Urinary bladder (tissue), 4 donors: ENCODE measurements at places on chromosomes 2 and 18. TPM values are rescaled to one million over a fixed set of nuclear protein-coding genes. Genes with fewer than 3 reads are reported as not detected.

- no peak for DNase-seq
Measured at GRCh38 chr2:23306401-23306800, 78.6 kb upstream of the KLHL29 start.

DNA sequence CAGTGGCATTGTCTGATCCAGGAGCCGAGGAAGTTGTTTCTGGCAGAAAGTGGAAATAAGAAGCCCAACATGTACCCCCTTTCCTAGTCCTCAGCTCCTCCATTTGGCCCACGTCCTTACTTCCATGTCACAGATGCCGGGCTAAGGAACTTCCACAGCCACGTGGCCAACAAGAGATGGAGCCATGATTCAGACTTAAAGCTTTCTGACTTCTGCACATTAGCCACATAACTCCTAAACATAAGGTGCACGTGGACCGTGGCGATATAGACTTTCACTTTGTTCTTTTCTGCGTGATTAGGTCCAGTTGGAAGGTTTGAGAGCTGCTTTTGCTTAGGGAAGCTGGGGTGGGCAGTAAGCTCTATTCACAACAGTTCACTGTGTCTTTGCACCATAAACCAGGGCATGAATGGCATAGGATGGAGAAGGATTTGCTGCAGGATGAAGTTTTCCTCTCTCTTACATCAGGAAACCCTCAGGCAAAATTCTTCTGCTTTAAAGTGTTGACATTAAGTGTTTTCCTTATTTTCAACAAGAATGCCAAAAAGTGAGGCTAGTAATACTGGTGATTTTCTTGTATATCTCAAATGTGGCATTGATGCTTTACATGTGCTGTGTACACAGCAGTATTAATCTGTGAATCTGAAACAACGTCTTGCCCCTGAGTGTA, 61.2 kb upstream of the RBM44 start:
- no peak for DNase-seq

DNA sequence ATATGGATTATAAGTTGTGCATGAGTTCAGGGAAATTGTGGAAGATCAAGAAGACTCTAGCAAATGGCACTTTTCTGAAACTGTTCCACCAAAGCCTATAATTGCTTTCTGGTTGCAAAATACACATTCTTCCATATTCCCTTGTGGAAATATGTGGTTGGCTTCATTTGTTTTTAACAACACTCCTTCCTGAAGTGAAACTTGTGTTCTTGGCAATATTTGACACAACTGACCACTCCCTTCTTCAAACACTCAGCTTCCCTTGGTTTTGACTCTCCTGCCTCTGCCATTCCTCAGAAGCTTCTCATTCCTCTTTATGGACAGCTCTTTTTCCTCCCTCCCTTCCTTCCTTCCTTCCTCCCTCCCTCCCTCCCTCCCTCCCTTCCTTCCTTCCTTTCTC, 192.3 kb downstream of the PMAIP1 start:
- DNase-seq: no peak

DNA sequence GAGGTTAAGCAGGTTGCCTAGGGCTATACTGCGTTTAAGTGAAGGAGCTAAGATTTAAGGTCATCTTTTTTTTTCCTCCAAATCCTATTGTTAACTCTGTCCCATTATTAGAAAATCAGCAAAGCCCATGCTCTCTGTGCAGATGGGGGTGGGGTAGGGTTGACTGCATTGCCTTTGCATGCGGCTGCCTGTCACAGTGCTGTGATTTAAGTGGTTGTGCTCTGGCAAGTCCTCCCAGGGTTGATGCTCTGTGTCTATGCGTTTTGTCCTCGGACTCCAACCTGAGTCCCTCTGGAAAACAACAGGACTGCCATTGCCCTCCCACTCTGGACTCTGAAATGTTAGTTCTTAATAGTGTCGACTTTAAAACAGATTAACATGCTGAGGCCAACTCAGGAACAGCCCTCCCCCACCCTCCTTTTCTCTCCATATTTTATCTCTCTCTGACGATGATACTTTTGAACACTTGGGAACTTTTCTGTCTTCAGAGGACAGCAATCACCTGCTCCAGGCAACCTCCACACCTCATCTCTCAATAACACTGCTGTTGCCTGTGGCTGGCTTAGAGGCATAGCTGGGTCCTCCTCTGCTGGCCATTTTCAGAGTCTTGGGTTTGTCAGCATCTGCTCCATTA, 5.8 kb downstream of the FHOD3 start:
- no peak for DNase-seq

DNA sequence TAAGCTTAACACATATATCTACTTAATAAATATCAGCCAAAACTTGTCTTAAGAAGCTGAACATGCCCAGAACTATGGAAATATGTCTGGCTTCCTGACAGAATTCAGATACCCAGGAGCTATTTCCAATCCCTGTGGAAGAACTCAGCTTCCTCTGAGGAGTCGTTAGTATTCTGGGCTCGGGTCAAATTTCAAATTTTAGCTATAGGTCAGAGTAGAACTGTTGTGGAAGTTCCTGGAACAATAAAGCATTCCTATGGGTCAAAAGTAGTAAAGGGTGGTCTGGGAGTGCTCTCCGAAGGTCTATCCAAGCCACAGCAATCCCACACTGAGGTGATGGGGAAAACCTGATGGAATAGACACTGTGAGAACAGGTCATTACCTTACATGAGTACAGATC, 342.7 kb upstream of the CHST9 start:
- no peak for DNase-seq

ATP6V1C2 gene
- total RNA-seq: 0.21 TPM

DNA sequence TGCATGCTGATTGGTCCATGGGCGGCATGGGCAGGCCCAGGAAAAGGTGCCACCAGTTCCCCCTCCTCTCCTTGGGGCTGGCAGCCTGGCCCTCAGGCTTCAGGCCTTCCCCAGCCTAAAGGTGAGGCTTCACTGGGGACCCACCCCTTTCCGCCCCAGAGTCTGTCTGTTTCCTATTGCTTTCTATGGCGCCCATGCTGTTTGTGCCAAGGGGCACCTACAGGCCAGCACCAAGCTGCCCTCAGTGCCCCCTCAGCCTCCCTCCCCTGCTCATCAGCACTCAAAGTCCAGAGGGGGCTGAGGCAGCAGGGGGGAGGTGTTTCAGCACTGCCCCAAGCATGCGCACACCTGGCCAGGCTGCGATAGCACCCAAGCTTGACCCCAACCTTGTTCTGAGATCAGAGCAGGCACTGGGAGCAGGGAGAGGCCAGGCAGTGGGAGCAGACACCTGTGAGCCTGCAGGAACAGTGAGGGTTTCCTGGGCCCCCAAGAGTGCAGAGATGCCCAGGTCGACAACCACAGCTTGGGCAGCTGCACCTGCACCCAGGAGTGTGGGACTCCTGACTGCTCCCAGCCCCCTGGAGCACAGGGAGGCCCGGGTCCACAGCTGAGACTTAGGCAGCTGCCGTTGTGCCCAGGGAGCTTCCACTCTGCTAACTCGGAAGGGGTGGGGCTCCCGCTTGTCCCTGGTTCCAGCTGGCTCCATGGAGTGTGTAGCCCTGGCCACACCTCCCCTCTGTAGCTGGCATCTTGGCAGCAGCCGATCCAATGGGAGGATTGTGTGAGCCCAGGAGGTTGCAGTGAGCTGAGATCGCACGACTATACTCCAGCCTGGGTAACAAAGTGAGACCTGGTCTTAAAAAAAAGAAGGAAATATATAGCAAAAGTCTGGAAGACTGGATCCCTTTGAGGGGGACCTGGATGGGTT, 69.1 kb downstream of the NCAPH start:
- no peak for DNase-seq

GRCh38 chr2:37711831-37712230, 40.4 kb upstream of the CDC42EP3 start:
- no peak for DNase-seq

GRCh38 chr2:220281771-220282170, 654.3 kb downstream of the SLC4A3 start:
- DNase-seq: no peak

UGT1A8 gene
- 0.16 TPM for total RNA-seq

EGR4 gene
- total RNA-seq: not detected

KCNIP3 gene
- total RNA-seq: 6.1 TPM

DNA sequence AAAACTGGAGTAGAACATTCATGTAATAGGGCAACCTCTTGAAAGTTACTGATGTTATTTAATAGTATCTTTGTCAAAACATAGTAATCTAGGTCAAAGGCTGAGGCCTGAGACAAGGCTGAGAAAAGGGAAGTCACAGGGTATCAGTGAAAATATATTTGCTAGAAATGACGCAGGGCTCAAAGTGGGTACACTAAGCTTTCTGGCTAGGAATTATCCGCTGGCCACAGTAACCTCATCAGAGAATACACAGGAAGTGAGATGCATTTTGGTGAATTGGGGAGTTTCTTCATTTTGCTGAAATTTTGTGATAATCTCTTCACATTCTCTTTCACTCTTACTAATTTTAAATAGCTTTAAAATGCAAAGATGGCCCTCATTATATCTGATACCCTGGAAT, 206.8 kb downstream of the OTX1 start:
- DNase-seq: no peak

GRCh38 chr2:177888581-177888980, 184.0 kb downstream of the PDE11A start:
- DNase-seq: no peak

DNA sequence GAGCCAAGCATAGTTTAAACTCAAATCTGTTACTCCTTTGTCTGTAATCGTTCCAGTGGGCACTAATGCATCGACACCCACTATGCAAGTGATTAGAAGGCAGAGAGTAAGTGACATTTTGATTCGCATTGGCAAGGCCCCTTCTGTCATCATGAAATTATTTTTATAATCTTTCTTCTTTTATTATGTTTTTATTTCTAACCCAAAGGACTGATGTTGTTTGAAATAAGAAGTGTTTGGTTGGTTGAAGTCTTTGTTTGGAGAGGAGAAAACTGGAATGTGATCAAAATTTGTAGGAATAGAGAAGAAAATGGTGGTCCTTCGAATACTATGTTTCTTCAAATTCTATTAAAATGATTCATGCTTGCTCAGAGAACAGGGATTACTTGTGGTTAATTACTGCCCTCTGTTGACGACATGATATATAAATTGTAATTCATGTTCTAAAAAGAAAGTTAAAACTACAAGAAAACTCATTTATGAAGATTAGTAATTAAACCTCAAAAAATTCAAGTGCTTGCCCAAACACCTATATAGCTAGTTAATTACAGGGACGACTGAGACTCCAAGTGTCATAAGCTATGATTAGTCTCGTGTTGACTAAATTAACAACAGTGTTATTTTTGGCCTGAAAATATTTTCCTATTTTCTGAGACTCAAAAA, 26.4 kb upstream of the TFPI start:
- no peak for DNase-seq

DNA sequence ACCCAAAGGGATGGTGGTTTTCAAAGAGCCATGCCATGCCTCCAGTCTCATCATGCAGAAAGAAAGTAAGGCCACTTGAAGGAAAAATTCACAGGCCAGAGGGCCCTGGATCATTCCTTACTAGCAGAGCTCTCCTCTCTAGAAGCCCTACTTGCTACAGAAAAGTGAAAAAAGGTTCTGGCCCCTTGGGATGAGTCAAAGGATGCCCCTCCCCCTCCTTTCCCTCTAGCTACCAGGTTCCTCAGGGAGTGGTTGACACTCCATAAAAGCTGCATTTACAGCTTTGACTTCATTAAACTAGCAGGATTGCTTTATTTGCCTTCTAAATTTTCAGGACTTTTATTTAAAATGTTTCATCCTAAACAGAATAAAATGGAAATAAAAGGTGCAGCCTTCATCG, 21.2 kb downstream of the OSR1 start:
- no peak for DNase-seq

- DNase-seq: no peak
Measured at GRCh38 chr2:98576666-98577312, 31.5 kb downstream of the COA5 start.

OR6B2 gene
- not detected for total RNA-seq

PSMD14 gene
- total RNA-seq: 54.6 TPM

- DNase-seq: no peak
Measured at GRCh38 chr2:103986001-103986400, 867.9 kb upstream of the POU3F3 start.

CXCR1 gene
- total RNA-seq: 0.26 TPM

- DNase-seq: no peak
Measured at GRCh38 chr18:31738460-31739407, 21.9 kb downstream of the SLC25A52 start.
